Activated CD4-positive, alpha-beta T cell treated with anti-CD3 and anti-CD28 coated beads for 24 hours (primary cell): ENCODE measurements at places on chromosomes 6 and 20.
A peak's percentile ranks its signal among the peaks of the same experiment; 100 is the strongest.

GRCh38 chr6:157982102-157982562, 469 bp downstream of the SYNJ2 start:
- DNase-seq = no peak

DNA sequence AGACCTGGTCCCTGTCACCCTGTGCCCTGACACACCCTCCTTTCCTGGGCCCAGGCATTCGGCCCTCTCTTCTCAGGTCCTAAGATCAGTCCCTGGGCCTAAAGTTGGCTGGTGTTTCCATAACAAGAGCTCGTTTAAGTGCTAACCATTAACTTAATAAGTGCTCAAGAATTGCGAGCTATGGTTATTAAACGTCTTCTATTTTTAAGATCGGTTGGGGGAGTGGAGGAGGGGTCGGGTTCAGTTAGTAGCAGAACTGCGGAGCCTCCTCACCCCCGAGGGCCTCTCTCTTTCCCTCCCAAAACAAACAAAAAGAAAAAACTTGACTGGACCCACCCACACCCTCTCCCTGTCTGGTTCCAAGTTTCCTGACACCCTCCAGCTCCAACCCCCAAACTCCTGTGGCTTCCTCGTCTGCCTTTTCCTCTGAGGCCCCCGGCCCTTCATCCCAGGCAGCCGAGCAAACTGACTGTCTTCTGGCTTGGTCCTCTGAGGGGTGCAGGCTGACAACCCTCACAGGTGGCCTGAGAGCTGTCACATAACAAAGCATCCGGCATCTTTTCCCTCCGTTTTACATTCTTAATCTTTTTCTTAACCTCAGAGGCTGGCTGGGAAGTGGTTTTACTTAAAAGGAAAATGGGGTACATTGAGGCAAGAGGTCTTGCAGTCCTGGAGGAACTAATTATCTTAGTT, 2.0 kb downstream of the STK35 start:
- no peak for DNase-seq

DNA sequence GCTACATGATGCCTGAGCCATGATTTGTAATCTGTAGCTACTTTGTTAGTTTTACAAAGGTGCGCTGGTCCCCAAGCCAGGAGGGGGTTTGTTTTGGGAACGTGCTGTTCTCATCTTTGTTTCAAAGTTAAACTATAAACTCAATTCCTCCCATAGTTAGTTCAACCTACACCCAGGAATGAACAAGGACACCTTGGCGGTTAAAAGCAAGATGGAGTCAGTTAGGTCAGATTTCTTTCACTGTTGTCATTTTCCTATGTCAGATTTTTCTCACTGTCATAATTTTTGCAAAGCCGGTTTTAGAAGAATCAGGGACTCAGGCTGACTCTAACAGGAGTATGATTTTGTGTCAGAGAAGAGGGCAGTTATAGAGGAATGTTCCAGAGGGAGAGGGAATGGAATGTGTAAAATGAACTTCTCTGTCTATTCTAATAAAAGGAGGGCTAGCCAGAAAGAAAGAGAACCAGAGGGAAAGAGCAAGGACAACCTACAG, 2.3 kb upstream of the GMPR start:
- no peak for DNase-seq

- no peak for DNase-seq
Observed at GRCh38 chr6:128491100-128491581, 29.3 kb downstream of the PTPRK start.

DNA sequence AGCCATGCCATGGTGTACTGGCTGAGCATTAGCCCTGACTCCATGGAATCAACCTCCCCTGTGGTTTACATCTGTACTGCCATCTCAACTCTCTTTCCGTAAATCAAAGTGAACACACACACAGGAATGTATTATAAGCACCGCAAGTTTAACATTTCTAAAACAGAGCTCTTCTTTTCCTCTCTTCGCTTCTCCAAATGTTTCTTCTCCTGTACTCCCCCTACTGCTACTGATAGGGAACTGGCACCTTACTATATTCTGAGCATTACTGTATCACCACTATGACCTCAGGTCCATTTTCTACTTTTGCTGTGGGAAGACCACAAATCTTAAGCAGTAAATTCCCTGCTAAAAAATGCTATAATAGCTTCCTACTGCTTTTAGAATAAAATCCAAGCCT, 101.2 kb downstream of the NUS1 start:
- DNase-seq = no peak

DNA sequence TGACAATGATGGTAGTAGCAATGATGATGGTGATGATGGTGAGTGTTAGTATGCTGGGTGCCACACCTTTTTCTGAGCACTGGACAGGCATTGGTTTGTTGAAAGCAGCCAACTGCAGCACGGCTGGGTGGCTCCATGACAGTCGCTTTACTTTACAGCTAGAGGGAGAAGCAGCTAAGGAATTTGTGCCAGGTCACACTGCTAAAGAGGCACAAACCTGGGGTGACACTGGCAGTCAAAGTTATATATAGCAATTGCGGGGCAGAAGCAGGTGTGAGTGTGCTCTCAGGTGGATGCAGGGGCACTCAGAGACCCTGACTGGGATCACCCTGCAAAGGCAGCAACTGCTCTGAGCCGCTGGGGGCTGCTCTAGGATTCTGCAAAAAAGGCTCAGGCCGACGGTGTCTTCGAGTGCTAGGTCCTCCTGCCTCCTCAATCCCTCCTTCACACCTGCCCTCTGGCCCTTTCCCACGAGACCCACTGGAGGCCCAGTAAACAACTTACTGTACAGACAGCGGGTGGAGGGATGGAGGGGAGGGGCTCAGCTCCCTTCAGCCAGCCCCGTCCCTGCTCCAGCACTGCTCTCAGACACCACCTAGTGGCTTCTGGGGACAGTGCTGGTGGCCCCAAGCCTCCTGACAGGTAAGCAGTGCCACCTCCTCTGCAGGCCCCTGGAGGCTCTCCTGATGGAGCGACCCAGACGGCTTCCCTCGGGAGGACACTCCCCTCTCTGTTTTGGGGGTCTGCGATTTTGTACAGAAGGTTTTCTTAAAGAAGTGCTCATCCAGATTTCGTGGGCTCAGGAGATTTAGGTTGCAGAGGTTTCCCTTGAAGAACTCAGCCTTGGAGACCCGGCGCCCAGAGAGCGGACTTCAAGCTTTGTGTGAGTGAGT, 4.4 kb upstream of the RPS21 start:
- DNase-seq = peak; percentile 72

DNA sequence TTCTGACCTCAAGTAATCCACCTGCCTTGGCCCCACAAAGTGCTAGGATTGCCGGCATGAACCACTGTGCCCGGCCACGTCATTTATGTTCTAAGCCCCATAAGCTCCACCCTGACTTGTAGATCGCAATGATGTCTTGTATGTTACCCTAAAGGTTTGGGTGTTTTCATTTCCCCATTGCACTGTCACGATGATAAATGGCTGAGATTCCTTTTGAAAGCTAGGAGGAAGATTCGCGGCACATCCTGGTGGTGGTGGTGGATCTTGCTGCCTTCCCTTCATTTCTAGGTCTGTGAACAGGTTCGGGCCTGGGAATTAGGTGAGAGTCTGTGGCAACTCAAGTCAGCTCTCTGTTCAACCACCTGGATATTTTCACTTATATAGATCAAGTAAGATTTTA, 28.3 kb downstream of the MUC22 start:
- DNase-seq = no peak

- DNase-seq = no peak
Observed at GRCh38 chr6:99790679-99791078, 184.0 kb downstream of the PRDM13 start.

DNA sequence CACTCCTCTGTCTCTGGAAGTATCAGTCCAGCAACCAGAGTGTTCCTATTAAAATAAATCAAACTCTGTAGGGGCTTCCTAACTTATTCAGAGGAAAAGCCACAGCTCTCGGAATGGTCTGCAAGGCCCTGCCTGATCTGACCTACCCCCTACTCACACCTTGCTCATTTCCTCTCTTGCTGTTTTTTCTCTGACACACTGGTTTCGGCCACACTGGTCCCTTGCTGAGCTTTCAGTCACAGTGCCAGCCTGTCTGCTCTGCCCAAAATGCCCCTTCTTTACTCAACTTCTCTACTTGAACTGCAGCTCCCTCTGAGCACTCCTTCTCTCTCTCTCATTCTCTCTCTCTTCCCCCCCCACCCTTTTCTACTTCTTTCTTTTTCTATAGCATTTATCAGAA, 430.2 kb downstream of the UTRN start:
- no peak for DNase-seq

DNA sequence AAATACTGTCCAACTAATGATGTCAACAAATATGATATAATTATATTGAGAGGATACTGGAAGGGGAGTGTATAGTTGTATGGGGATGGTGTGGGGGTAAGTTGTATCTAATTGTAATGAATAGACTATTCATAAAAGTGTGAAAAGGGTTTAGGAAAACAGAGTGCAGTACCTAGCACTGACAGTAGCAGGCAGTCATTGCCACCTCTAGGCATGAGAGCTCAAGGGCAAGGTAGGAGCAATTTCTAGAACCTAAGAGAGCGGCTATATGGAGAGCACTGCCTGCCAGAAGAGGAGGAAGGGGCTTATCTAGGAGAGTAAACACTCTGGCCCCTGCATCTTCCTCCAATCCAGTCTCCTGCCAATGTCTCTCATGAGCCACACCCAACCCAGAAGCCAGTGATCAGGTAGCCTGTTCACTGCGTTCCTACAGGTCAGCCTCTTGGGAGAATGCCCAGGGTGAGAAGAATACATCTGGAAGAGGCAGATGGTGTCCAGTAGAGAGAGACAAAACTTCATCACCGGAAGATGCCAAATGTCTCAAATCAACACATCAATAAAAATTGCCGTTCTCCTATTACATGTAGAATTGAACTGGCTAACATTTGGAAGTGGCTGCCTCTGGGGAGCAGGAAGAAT, 200.0 kb downstream of the LY86 start:
- no peak for DNase-seq

DNA sequence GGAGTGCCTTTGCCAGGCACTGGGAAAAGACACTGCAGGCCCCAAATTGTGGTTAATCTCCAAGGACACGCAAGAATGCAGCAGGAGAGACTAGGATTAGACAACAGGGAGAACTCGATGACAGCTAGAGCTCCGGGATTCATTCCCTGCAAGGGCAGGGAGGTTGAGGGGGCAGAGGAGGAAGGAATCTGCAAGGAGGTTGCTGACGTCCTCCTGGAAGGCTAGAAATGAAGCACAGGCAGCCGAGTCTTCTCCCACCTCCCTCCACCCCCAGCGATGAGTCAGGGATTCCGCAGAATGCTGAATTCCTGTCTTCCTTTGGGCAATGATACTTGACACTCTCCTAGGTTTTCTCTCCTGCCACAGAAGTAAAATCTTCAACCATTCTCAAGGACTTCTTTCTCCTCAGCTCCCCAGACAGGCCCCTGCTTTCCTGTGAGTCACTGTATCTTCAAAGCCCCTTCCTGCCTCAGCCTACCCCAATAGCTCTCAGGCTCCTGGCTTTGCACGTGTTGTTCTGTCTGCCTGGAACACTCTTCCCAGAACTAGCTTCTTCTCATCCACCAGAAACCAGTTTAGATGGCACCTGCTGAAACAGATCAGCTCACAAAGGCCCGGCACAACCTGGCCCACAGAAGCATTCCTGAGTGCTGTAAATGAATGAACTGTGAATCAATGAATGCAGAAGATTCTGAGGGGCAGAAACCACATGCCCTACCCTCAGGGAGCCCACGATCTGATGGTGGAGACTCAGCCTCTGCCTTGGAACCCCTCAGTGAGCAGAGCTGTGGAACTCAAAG, 85.6 kb downstream of the MRPL14 start:
- no peak for DNase-seq

DNA sequence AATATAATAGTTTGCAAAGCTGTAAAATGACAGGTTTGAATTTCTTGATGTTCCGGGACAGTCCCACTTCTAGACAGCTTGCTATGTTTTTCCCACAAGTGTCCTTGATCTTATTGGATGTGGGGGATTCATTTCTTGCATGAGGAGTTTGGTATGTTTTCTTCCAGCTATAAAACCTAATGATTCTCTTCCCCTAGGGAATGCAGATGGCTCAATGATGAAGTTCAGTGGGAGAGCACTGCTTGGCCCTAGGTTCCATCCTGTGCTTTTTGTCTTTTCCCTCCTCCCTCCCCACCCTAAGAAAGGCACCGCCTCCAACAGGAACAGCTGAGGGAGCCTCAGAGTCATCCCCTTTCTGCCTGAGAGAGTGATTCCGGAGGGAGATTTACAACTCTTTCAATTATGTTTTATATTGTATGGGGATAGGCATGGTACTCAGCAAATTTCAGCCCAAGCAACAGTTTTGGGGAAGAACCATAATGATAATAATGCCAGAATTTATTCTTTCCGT, 149.2 kb downstream of the PHACTR1 start:
- no peak for DNase-seq

- no peak for DNase-seq
Observed at GRCh38 chr20:32301719-32302506, 24.5 kb downstream of the KIF3B start.

DNA sequence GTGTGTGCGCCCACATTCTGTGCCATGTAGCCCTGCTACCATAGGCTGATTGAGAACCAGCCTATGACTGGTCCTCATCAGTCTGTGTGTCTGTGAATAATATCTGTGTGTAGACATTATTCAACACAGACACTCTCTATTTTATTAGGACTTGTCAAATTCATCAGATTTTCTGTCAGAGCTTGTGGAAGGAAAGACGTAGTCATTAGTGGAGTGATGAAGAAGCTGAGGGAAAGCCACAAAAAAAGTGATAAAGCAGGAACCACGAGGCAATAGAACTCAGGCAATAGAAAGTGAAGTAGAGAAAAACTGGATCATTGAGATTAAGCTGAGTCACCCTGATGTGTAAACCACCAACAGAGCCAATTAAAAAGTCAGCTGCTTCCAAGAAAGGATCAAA, 122.2 kb upstream of the MARCKS start:
- no peak for DNase-seq

DNA sequence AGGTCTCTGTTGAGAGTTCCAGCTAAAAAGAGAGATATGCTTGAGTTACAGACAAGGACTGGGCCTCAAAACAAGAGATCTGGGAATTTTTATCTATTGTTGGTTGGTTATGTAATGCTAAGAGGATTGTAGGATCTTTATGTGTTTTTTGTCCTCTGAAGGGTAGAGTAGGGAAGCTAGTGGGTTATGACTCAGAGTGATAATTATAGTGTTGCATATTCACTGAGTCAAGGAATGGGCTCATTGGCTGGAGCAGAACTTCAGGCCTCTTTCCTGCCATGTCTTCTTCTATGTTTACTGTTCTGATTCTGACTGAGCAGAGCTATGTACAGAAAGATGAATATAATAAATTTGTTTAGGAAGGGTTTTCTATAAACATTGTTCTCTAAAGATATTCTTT, 66.1 kb upstream of the NOX3 start:
- DNase-seq = no peak

GRCh38 chr6:99241905-99242534, 107.5 kb downstream of the FAXC start:
- DNase-seq = no peak

DNA sequence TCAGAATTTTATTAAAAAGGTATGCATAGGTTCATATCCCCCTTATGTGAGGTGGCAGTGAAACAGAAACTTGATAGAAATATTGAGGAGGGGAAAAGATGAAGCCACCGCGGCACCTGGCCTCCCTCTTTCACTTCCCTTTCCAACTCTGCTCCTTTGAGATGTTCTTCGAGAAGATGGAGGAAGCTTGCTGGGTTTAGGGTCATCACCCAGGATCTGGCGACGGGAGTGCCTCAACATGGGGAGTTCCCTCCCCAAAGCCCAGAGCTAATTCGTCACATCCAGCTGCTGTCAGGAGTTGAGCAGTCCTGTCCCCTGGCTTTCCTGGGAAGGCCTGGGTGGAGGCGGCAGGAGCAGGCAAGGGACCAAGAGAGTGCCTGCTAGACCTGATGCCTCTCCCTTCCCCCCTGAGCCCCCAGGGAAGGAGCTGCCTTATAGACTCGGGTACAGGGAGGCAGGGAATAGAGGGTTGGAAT, 29.1 kb downstream of the RREB1 start:
- DNase-seq = no peak

GRCh38 chr6:5305968-5306626, 44.8 kb downstream of the FARS2 start:
- no peak for DNase-seq
